Activated naive CD4-positive, alpha-beta T cell (primary cell): ENCODE measurements at places on chromosomes 16 and 17.

- DNase-seq, result no peak
These were observed 3.4 kb downstream of the SP6 start for GRCh38 chr17:47847341-47848197.

GRCh38 chr17:65388911-65389310 lies 172.5 kb downstream of the AXIN2 start:
- no peak for DNase-seq

DNA sequence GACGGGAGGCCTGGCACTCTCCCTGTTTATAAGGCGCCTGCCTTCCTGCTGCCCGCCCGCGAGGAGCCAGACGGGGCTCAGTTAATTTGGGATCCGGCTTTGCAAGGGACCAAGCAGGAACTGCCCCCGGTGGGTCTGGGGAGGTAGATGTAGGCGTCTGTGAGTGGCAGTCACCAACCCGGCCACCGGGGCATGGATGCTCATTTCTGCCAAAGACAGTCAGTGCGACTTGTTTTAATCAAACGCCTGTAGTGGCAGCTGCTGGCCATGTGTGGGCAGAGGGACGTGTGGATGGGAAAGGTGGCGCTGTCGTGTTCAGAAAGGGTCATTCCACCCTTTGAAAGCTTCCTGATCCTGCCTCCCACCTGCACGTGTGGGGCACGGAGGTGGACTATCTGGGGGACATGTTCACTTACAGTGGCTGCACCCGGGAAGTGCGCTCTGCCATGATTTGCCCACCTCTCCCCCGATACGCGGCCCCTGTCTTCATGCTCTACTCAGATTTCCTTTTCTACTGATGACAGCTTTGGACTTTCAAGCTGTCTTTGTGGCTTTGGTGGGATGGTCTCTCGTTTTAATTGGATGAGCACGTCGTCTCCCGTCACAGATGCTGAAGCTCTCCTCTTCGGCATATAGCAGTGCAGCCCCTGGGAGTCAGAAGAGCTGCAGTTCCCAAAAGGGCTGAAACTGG lies 60.3 kb upstream of the CIBAR2 start:
- DNase-seq, result no peak

DNA sequence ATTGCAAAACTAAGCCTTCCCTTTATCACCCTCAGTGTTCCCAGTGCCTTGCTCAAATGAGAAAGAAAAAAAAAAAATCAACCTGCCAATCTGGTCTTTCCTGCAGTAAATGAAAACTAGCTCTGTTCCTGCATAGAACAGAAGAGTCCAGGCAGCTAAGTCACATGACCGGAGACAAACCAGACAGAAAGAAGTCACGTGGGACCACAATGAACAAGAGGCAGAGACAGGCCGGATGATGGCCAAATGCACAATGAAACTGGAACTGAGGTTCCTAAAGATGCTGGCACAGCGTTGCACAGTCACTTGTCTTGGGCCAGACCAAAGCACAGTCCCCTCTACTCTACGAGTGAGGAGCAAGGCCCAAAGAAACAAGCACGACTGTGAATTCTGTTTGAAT lies 172.5 kb downstream of the GRIN2A start:
- no peak for DNase-seq

- peak; percentile 55 for DNase-seq
These were observed 665 bp upstream of the ALDH3A2 start for GRCh38 chr17:19647697-19648474.

GRCh38 chr17:17892731-17893130 lies 55.9 kb upstream of the SREBF1 start:
- no peak for DNase-seq

DNA sequence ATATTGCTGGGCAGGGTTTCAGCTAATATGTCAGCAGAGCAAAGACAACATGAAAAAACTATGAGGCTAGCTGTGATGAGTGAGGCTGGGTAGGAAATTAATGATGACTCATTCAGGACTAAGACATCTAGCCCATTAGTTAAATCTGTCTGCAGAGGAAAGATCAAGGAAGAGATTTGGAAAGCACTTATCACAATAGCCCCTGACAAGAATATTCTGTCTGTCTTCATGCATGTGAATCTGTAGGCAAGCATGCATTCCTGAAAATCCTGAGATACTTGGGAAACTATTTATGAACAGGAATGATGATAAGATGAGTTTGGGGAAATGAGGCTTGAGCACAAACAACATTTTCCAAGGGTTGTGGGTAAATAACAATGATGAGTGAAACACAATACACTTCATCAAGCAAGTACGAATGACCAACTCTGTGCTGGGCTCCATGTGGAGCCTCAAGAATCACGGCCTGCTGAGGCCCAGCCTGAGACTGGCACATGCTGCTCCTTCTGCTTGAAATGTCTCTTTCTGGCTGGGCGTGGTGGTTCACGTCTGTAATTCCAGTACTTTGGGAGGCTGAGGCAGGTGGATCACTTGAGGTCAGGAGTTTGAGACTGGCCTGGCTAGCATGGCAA lies 96.5 kb upstream of the ASIC2 start:
- DNase-seq, result no peak

DNA sequence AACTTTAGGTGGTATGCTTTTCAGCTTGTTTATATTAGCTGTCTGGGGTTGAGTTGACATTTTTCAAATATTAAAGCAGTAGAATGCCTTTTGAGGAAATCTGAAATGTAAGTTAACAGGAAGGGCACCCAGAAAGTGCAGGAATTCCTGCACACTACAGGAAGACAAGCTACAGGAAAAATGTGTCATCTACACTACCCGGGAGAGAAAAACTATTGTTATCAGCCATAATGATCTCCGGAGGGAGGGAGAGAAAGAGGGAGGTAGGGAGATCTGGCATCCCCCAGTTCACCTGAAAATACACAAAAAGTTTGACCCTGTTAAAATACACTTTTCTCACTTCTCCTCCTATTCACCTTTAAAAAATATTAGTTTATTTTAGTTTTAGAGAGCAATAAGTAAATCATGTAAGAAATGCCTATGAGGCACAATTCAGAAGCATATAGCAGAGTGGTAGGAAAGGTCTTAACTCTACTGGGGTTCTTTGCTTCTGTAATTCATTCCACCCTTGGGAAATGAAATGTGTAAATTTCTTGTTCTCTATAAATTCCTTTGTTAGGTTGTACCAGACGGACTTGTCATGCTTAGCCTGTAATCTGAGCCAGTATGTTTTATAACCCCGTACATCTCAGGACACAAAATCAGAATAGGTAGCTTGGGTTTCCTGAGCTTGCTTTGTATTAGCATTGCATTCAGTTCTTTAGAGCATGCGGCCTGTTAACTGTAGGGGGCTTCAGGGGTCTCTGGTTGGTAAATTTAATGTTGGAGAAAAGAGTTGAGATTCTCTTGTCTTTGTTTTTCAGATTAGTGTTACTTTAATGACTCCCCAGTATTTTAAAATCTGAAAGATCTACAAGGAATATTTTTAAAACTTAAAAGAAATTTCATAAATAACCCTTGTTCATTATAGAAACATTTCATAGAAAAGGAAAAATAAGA lies 3.3 kb downstream of the MAP2K6 start:
- DNase-seq, result no peak

GRCh38 chr16:35636480-35637230 lies 2177.2 kb downstream of the TP53TG3F start:
- DNase-seq, result no peak

GRCh38 chr17:55641676-55642081 lies 81.0 kb downstream of the TMEM100 start:
- DNase-seq, result no peak

- no peak for DNase-seq
These were observed 115.1 kb downstream of the ZFHX3 start for GRCh38 chr16:72932677-72933335.

GRCh38 chr16:80457871-80458270 lies 82.9 kb upstream of the DYNLRB2 start:
- no peak for DNase-seq

GRCh38 chr16:57960826-57961472 lies 10.0 kb downstream of the CNGB1 start:
- no peak for DNase-seq

GRCh38 chr16:56428091-56428490 lies 2.7 kb upstream of the AMFR start:
- DNase-seq, result no peak

DNA sequence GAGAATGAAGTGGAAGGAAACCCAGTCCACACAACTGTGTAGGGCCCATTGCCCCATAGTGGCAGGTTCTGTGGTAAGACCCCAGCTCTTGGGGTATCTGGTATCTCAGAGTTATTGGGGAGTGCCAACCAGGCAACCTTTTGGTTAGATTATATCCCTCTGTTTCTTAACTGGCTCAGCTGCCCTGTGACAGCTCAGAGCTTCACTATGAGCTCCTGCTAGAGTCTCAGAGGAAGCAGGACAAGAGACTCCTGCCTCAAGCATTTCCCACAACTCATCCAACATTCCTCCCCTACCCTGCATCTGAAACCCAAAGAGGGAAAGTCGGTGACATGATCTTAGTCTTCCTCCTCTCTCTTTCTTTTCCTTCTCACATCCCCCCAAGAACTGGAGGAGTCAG lies 292.3 kb downstream of the SHISA9 start:
- DNase-seq, result no peak

DNA sequence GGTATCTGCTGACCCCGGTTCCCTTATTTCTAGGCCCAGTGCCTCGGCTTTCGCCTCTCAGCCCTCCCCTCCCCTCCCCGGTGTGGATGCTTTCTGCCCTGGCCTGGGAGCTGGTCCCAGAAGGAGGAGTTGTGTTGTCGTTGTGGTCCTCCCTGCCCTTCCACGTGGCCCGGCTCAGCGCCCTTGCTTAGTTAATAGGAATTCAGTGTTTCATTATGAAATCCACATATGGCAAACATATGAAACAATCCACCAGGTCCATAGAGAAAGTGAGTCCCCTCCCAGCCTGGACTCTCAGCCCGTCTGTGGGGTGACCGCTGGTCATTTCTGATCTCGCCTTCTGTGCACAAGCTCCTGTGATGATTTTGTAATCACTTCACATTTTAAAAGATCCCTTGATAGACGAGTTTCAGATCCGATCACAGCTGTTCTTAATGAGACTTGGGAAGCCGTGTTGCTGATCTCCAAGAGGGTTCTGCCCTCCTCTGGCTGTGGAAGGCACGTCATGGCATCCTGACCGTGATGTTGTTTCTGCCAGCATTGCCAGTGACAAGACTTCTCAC lies 112.1 kb downstream of the BANP start:
- no peak for DNase-seq

DNA sequence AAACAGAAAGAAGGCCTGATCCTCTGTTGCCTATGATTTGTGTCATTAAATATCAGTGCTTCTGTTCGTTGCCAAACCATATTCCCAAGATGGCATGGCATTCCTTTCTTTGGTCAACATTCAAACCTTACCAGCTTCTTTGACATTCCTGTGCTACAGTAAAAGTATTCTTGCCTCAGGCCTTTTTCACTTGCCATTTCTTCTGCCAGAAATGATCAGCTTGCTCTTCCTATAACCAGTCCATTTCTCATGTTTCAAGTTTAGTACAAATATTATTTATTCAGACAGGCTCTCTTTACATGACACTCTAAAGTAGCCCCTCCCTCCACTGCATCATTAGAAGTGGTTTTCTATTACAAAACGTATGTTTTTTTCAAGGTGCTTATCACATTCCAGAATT lies 278.3 kb downstream of the KCNJ2 start:
- DNase-seq, result no peak

- DNase-seq, result no peak
These were observed 20.3 kb downstream of the SMG6 start for GRCh38 chr17:2283302-2283701.

GRCh38 chr17:43367737-43368242 lies 31.0 kb upstream of the ARL4D start:
- DNase-seq, result no peak

- no peak for DNase-seq
These were observed 1.2 kb upstream of the HBA1 start for GRCh38 chr16:175011-175949.

DNA sequence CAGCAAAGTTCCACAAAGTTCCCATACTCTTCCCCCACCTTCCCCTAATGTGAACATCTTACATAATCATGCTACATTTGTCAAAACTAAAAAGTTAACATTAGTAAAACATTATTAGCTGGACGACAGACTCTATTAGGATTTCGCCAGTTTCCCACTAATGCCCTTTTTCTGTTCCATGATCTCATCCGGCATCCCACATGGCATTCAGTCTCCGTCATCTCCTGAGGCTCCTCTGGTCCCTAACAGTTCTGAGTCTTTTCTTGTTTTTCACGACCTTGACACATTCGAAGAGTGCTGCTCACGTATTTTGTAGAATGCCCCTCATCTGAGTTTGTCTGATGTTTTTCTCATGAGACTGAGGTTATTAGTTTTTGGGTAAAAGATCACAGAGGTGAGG lies 8.8 kb upstream of the MPRIP start:
- no peak for DNase-seq

DNA sequence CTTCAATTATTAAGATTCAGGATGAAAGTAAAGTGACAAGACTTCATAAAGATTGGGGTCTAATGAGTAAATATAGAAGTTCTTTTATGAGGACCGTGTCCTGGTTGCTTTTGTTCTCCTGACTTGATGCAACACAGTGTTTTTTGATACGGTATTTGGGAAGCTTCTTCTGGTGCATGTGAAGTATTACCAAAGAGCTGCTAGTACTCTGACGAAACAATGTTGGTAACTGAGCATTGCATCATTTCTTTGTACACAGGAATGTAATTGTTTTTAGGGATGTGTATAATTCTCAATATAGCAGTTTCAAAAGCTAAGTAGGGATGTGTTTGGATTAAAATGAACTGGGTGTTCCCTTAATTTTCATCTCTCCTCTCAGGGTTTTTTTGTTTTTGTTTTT lies 15.9 kb downstream of the KPNB1 start:
- DNase-seq, result no peak
